ENCODE measurements at places on chromosomes 1 and 21.

GRCh38 chr1:160221089-160221488, 15.9 kb downstream of the PEA15 start:
- no peak for DNase-seq

DNA sequence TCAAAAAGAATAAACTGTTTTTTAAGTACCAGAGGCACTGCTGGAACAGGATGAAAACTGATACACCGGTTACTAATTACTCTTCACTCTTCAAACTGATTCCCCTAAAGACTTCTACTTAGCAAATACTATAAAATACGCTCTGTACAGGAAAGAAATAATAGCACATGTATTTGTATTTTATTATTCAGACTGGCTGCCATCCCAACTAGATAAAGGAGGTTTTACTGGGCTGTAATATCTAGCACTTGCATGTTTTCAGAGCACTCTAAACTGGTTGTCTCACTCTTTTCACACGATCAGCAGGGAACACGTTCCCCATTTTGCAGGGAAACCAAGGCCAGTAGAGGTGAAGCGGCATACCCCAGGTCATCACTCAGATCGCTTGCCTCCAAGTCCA, 9.2 kb downstream of the SMIM12 start:
- no peak for DNase-seq

GRCh38 chr1:89270423-89270822, 2.2 kb downstream of the GBP5 start:
- no peak for DNase-seq

DNA sequence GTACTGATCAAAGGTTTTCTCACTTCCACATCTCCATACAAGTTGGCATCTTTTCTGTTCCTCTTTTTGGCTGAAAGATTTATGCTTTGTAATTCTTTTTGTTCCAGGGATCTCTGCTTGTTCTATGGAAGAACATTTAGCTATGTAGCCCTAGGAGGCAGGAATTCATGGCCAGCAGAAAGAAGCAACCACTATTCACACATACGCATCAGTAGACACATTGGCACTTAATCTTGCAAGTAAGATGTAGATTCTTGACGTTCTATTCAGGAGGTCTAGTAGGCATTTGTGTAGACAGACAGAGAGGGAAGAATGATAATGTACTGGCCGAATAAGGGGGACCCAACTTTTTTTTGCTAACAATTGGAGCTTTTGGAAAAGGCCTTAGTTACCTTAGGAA, 336.0 kb downstream of the NUF2 start:
- no peak for DNase-seq

DNA sequence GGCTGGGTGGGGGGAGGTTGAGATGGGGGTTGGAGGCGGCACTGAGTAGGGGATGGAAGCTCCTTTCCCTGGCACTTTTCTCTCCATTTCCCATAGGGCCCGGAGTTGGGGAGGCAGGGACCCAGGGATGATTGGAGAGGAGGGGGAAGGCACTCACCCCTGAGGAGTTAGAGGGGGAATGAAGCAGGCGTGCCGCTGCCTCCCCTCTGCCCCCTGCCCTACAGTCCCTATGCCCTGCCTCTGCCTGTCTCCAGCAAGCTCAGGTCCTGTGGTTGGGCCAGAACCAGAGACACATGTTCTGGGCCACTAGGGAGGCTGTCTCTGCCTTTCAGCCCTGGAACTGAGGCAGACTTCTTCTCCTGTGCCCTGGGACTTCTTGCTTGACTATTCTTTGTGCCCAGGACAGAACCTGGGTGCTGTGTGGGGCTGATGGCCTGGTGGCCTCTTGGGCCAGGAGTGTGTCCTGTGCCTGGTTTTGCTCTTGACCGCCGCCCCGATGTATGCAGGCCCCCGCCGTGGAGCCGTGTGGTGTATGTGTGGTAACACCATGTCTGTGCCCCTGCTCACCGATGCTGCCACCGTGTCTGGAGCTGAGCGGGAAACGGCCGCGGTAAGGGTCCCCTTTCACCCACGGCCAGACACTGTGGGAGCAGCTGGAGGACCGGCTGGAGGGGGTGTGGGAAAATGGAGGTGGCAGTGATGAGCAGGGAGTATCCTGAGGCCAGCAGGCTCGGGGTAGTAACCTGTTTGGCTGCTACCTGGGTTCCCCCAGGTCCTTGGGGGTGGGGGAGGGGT, 1.4 kb downstream of the LYPLA2 start:
- DNase-seq, result no peak

GRCh38 chr1:56816909-56817308, 2.3 kb downstream of the FYB2 start:
- DNase-seq, result no peak

GRCh38 chr1:16631248-16632043, 18.1 kb upstream of the NBPF1 start:
- DNase-seq, result no peak

GRCh38 chr1:156073740-156074139, 8.5 kb downstream of the MEX3A start:
- DNase-seq, result no peak

DNA sequence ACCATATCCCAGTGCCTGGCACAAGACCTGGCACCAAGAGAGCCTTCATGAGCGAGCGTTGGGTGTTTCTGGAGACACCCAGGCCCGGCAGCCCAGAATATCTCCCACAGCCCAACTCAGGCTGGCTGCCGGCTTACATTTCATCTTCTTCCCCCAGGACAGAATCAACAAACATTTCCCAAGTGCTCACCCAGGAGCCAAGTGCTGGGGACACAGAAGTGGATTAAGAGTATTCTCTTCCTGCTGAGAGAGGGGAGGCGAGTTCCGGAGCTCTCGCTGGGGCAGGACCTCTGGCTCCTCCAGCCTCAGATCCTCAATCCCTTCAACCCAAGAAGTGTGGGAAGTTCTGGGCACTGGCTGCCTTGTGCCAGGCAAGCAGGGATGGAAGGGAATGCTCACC, 23.6 kb downstream of the IFFO2 start:
- DNase-seq, result no peak

DNA sequence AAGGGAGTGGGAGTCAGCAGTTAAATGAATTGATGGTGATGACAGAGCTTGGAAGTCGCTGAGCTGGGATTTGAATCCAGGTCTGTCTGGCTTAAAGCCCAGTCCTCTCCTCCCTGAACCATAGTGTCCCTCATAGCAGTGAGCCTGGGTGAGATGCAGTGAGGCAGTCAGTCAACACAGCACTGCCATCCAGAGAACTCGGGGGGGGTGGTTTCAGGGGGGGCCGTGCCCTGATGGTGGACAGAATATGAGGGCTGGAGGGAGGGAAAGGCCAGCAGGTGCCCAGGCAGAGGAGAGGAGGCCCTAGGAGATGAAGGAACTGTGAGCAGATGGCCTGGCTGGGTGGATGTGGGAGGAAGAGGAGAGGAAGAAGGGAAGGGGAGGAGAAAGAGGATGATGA, 405.6 kb downstream of the PTPRU start:
- no peak for DNase-seq

DNA sequence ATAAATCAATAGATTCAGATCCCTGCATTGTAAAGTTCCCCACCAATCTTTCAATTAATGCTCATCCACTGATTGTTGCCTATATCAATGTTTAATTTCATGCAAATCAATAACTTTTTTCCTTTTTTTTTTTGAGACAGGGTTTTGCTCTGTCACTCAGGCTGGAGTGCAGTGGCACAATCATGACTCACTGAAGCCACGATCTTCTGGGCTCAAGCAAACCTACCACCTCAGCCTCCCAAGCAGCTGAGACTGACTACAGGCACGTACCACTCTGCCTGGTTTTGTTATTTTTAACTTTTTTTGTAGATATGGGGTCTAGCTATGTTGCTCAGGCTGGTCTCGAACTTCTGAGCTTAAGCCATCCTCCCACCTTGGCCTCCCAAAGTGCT, 25.7 kb downstream of the DIO1 start:
- DNase-seq, result no peak

DNA sequence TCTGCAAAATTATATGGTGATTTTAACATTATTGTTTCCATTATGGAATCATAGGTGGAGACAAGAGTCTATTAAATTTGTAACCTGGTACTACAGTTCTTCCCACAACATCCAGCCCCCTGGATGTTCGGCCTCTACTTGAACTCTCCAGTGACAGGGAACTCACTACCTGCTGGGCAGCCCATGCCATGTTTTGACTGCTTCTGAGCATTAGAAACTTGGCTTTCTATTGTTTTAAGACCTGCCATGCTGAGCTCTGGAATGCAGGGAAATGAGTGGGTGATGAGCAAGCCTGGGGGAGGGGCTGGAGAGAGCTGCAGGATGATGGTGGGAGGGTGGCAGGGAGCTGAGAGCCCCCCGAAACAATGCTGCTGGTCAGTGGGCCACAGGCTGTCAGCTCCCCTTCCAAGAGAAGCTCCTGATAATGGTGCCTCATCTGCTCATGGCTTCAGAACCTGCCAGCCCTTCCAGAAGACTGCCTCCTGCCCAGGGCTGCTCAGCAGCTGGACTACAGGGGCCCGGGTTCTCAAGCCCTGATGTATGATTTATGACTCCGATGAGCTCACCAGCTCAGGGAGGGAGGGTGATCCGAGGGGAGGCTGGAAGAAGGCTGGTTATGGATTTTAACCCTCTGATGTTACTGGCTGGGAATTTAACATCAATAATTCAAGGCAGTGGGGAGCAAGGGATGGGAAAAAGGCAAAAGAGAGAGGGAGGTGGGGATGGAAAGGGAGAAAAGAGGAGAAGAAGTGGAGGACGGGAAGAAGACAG, 205.0 kb downstream of the HIVEP3 start:
- no peak for DNase-seq

DNA sequence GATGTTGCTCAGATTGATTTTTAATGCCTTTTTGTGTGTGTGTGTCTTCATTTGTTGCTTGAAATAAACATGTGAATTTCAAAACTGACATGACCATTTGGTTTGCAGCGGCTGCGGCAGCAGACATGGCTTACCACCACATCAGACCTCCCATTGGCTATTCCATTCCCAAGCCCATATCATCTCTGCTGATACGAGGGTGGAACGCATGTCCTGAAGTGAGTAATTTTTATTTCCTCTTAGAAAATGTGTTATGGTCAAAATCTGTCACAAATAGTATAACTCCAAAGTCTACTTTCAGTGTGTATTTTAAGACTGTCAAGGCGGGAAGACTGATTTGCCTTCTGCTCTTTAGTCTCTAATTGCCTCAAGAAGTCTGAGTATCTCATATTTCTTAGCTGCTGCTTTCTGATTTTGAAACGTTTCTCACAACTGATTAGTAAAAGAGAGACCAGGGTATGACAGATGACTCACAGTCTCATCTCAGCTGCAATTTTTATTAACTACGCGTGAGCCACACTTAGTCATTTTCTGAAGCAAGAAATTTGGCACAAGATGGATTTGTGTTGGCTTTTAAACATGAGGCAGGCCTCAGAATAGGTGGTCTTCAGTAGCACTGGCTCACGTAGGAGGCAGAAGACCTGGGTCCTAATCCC, 49.0 kb downstream of the LRRC53 start:
- no peak for DNase-seq

- DNase-seq, result peak; percentile 54
Observed at GRCh38 chr21:16420031-16420724, 690.4 kb downstream of the USP25 start.

- no peak for DNase-seq
Observed at GRCh38 chr21:45919593-45919992, 62.0 kb upstream of the COL6A1 start.

GRCh38 chr1:165915932-165916348, 88.5 kb downstream of the UCK2 start:
- no peak for DNase-seq

- peak; percentile 30 for DNase-seq
Observed at GRCh38 chr1:37808369-37809319, 636 bp upstream of the YRDC start.

GRCh38 chr1:204398197-204399125, 13.2 kb downstream of the PPP1R15B start:
- peak; percentile 85 for DNase-seq

GRCh38 chr1:117555806-117556205, 50.0 kb upstream of the TENT5C start:
- DNase-seq, result no peak
